ENCODE measurements at places on chromosomes 2 and 18.

- DNase-seq: no peak
Measured at GRCh38 chr18:61939046-61939674, 46.4 kb upstream of the RNF152 start.

- no peak for DNase-seq
Measured at GRCh38 chr2:213422211-213422610, 137.9 kb downstream of the SPAG16 start.

DNA sequence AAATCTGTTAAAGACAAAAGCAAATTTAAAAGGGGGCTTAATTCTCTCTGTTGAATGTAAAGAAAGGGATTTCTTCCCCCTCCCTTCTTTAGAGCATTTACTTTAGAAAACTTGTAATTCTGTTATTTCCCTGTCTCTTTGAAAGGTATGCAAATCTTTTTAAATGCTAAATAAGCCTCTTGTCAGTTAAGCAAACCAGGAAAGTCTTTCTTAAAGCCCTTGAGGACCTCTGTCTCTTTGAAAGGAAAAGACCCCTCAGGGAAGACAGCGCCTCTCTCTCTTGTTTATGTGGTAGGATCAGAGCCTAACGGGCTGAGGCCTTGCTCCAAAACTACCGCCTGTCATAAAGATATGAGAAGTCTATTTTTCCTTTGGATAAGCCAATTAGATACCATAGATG is 139.9 kb upstream of the CDH7 start:
- DNase-seq: no peak

DNA sequence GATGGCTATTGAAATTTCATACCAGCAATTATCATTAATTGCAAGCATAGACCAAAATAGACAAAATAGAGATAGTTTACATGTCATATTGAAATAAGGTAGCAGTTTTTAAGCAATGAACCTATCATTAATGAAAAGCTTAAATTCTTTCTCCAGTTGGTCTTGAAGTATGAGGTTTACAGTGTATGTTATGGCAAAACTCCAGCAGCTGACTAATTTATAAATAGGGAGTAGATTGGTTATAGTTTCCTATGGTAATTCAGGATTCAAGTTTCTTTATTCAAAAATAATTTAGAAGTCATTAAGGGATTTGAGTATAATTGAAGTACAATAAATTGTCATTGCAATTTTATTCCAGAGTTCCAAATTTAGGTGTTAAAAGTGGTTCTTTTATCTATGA is 69.6 kb upstream of the COL5A2 start:
- DNase-seq: no peak

GRCh38 chr2:189585226-189585756 is 4.7 kb upstream of the SLC40A1 start:
- no peak for DNase-seq

DNA sequence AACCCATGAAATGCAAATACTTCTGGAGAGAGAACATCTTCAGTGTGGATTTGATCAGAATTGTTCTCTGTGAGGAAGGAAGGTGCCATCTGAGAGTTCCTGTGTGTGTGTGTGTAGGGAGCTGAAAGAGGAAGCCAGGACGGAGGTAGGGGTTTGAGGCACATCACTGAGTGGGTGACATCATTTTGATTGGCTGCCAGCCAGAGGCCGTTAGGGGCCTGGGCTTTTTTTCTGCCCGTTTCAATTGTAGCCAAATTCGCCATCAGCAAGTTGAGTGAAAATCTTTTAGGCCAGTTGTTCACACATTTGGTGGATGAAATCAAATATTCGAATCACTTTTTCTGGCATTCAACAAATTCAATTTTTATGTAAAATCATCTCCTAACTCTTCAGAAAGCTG is 48.9 kb downstream of the TSN start:
- no peak for DNase-seq

GRCh38 chr2:172997031-172997430 is 78.6 kb upstream of the MAP3K20 start:
- DNase-seq: no peak

DNA sequence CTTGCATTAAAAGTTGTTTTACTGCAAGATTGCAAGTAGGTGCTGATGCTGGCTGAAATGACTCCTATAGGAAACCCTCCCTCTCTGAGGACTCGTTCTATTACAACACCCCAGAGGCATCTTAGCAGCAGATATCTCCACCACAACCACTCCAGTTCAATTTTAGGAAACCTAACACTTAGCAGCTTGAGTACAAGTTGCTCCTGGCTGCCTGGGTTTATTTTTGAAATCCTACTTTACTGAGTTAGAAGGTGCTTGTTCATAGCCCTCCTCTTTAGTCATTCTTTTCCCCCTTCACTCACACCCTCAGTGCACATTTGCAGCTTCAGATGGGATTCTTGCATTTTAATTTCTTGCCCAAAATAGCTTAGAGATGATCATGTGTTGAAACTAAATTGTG is 111.5 kb downstream of the MTCL1 start:
- no peak for DNase-seq

DNA sequence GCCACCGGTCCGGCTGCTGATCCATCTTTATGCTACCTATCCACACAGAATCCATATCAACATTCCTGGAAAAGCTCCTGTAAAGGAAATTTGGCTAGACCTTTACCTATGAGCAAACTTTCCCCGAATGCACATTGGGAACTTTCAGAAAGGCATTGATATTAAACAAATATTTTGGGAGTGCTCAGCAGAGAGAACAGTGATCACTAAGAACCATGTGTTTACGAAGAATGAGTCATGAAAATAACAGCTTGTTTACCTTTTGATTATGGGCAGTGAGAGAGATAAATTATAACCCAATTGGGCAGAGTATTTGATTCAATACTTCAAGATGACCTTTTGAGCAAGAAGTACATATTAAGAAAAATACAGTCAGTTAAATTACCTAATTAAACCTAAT is 189.7 kb upstream of the CDH2 start:
- DNase-seq: no peak

GRCh38 chr18:3584897-3585460 is 135.0 kb downstream of the TGIF1 start:
- DNase-seq: peak; percentile 40

DNA sequence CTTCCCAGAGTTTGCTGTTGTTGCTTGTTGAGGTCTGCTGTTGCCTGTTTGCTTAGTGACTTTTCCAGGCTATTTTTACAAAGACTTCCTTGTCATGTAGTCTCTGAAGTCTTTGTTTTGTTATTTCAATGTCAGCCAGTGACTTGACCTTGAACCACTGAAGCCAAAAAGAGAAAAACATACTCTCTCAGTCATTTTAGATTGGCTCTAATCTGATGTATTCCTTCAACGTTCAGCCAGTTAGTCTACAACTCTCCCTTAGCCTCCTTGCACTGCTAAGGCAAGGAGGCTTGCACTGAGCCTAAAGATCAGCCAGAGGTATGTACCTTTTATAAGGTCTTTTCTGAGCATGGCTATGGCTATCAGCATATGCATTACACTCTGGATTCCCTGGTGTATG is 27.9 kb downstream of the KIAA1328 start:
- no peak for DNase-seq

GRCh38 chr2:241000831-241001321 is 2.5 kb downstream of the SNED1 start:
- DNase-seq: peak; percentile 75

DNA sequence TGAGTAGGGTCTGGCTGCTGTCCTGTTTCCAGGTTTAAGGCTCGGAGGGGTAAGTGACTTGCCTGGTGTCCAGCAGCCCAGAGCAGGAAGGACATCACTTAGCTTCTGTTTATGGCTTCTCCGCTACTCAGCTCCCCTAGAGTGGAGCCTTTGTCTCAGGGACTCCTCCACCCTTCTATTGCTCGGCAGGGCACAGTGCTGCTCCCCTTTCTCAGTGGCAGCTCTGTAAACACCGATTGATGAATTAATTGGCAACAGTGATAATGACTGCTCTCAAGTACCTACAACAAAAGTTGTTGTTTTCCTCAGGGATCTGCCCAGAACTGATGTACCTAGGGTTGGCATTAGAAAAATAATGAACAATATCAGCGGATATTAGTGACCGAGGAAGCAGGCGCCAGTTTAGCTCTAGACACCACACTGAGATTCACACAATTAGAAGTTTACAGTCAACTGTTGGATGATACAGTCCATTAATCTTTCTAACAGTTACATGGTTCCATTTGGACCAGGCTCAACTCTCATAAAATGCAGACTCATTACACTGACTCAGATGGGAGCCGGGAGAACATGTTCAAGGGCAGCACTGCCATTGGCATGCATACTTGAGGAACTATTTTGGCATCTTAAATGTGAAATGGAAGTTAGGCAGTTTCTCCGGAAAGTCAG is 265.7 kb downstream of the MTX2 start:
- no peak for DNase-seq

DNA sequence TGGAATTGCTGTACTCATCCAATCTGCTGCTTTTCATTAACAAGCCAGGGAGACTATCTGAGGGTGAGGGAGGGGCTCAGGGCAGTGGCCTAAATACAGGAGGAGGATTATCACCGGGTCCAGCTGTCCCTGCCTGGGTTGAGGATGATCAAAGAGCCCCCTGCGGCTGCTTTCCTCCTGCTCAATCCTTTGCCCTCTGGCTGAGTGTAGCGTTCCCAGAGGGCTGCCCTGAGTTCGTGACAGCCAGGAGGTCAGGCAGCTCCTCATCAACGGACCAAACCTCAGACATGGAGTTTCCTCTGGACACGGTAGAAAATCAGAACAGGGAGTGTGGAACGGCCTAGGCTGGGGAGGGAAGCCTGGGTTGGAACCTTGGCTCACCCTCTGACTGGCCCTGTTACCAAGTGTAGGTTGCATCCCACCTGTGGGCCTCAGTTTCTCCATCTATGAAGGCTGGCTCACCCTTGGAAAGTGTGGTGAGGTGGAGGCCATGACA is 23.5 kb downstream of the CIB4 start:
- DNase-seq: peak; percentile 32

DNA sequence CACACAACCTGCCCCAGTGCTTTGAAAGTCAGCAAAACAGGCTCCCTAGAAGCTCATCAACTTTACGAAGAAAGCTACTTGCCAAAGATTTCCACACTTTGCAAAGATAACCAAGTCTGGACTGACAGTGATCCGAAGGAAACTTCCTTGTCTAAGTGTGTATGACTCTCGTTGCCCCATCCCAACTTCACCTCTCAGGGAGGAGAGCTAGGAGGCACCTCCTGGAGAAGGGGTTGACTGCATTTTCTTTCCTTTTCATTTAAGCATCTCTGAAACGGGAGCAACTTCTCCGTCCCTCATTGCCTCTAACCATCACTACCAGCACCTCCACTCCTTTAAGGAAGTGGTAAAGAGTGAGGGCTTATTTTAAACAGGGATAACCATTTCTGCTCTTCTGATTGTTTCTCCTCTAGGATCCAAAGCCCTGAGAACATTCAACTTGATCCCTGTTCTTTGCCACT is 7.0 kb downstream of the ZEB2 start:
- DNase-seq: no peak
